ENCODE measurements at places on chromosomes 1 and 21.
A peak's percentile ranks its signal among the peaks of the same experiment; 100 is the strongest.

DNA sequence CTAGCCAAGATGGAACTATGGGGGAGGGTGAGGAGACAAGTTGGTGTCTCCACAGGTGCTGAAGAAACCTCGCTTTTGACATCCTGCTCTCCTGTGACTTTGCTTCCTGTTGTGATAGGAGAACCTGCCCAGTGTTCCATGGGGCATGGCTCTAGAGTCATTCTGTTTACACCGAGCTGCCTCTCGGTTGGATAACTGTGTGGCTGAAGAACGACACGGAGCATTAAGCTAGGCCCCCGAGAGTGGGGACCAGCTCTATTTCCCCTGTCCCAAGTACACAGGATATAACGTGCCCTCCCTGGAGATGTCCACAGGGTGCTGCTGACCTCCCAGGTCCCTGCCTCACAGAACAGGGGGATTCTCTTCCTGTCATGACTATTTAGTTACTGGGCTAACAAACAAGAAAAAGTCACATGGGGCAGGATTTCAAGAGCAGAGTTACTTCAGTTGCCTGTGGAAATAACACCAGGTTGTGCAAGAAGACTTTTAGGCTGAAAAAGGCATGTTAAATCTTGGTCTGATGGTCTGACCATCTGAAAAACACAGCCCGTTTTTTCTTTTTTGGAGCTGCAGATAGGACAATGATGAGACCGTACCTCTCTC is 29.4 kb upstream of the PPP2R5A start:
- DNase-seq: no peak

DNA sequence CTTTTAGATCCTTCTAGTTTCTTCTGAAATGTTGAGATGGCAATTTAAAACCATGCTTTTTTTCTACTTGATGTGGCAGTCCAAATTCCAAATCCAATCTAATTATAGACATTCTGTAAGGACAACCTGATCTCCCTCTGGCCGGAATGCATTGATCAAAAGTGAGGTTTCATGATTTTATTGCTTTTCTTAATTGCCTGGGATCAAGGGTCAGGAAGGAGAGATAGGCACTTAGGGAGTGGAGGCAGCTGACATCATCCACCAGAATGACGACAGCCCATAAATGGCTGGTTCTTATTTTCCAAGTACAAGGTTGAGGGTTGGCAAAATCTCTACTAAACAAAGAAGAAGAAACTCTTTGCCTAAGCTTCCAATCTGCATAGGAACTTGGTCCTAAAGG is 46.4 kb upstream of the SCCPDH start:
- DNase-seq: no peak

- no peak for DNase-seq
Observed at GRCh38 chr1:219279017-219279770, 105.5 kb downstream of the LYPLAL1 start.

DNA sequence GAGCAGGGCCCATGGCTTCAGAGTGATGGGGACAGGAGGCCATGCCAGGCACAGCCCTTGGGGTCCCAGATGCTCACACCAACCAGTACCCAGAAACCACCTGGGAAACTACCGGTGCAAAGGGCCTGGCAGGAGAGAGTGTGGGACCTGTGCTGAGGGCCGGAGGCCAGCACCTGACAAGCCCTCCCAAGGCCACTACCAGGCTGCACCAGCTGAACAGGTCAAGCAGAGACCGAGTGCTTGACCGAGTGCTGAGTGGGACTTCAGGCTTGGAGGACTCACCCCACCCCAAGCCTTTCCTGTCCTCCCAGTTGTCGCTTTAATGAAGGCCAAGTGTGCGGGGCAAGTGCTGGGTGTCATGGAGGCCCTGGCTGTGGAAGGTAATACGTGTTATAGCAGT is 36.5 kb downstream of the SNAP47 start:
- no peak for DNase-seq

DNA sequence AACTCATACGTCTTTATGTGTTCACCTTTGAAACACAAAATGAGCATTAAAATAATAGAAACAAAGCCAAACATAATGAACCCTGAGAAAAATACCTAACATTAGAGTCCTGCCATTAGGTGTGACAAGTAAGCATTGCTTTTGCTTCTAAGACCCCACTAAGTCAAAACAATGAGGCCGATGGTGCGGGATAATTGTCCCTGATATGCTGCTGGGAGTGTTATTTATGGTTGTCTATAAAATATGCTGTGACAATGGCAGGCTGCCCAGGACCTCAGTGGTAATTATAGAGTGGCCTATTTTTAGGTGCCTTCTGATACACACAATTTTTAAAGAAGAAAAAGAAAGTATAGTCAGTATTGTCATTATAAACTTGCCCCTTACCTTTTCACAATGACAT is 1423.1 kb downstream of the AMY1C start:
- no peak for DNase-seq

- no peak for DNase-seq
Observed at GRCh38 chr1:234836045-234836681, 226.2 kb upstream of the IRF2BP2 start.

DNA sequence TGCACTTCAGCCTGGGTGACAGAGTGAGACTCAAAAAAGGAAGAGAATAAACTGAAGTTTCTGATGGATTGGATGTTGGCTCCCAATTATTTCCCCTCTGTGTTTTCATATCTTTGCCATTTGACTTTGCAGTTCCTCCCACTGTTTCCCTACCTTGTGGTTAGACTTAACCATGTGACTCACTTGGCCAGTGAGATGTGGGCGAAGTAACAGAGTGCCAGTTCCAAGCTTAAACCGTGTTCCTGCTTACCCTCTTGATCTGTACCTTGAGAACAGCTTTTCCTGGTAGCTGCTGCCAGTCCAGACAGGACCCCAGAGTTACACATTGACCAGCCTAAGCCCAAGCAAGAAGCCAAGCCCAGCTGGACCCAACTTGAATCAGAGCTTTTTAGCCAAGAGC is 323.4 kb downstream of the LTN1 start:
- DNase-seq: no peak

DNA sequence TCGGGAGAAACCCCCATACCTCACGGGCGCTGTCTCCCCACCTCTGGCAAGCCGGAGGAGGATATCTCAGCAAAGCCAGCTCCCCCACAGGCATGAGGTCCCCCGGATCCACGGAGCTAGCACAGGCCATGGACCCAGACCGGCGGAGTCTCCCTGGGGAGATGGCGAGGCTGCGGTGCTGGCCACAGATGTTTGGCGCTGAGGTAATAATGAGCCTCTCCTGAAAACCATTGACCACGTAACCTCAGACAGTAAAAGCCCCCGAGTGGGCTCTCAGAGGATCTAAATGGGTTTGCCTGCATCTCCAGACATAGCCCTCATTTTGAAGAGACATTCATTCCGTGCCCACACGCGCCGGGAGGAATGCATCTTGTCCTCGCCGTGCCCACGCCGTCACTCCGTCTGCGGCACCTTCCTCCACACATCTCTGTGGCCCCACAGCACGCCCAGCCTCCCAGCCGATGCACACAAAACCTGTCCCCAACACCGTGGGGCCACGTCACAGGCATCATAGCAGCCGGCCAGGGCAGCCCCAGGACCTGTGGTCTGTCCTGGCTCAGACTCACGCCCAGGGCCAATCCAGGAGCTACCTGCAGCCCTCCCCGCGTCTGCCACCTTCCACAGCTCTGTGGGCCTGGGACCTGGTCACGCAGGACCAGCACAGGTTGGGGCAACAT is 150.9 kb downstream of the PRDM16 start:
- no peak for DNase-seq

DNA sequence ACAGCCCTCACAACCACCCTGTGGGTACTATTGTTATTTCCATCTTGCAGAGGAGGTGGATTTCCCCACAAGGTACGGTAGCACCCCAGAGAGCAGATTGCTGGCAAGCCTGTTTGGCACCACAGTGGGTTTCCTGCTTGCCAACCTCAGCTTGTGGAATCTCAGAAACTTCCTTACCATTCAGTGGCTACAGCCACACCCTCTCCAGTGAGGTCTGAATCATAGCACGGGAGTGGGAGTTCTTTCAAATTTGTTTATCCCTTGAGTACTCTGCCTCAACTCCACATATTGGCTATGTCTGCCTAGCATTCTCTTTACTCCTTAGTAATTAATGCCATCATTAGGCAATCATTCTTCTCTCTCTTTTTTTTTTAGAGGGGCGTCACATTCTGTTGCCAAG is 162.1 kb downstream of the PTPRU start:
- no peak for DNase-seq

- DNase-seq: no peak
Observed at GRCh38 chr1:157399343-157399983, 152.9 kb downstream of the FCRL5 start.

DNA sequence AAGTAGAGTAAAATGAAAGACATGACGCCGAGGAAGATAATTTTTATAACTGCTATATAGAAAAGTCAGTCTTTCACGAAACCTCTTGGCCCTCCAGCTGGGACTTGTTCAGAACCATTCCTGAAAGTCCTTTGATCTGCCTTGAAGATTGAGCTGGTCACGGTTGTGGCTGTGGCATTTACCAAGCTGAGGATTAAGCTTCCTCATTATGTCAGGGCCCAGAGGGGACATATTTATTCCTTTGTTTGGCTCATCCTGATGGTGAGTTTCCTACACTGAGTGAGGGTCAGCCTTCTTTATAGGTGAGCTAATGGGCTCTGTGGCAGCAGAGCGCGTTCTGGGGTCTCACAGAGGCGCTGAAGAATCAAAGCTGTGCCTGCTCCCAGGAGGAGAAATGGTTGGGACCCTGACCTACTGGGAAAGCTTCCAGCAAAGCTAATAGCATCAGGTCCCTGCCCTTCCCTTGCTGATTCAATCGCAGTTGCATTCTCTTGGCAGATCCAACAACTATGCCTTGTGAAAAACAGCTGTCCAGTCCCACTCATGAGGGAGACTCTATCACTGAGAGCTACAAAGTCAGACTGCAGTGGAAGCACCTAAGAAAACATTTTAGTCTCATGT is 43.2 kb upstream of the PBX1 start:
- DNase-seq: no peak

- DNase-seq: no peak
Observed at GRCh38 chr1:58312971-58313563, 233.5 kb downstream of the OMA1 start.

DNA sequence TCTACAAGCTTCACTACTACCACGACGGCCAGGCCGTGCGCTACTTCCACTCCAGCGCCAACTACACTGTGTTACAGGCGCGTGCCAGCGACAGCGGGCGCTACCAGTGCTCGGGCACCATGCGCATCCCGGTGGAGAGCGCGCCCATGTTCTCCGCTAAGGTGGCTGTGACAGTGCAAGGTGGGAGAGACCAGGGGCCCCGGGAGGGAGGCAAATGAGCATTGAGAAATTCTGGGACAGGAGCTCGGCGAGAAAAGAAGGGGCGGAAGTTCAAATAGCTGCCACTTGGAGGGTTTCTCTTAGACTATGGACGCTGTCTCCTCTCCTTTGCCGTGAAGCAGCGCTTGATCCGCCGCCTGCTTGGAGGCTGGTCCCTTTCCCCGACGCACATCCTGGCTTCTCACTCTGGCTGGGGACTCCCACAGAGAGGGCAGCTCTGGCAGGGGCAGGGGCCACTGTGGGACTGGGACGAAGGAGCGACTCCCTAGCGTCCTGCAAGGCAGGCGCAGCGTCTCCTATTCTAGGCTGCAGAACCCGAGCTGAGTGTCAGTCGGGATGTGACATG is 4.6 kb downstream of the FCRLB start:
- no peak for DNase-seq

GRCh38 chr1:156893048-156893953 is at the start of gene PEAR1:
Gene PEAR1 (plus strand): TSS chr1:156893718. CDS start chr1:156903927, 10,209 bp downstream.
- no peak for DNase-seq

GRCh38 chr1:226886122-226886901 is 15.9 kb downstream of the PSEN2 start:
- DNase-seq: no peak

DNA sequence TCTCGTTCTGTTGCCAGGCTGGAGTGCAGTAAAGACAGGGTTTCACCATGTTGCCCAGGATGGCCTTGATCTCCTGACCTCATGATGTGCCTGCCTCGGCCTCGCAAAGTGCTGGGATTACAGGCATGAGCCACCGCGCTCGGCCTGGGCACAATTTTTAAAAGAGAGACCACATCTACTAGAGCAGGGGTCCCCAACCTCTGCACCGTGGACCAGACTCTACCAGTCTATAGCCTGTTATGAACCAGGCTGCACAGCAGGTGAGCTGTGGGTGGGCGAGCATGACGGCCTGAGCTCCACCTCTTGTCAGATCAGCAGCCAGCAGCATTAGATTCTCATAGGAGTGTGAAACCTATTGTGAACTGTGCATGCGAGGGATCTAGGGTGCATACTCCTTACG is 20.8 kb downstream of the TNNT2 start:
- no peak for DNase-seq

DNA sequence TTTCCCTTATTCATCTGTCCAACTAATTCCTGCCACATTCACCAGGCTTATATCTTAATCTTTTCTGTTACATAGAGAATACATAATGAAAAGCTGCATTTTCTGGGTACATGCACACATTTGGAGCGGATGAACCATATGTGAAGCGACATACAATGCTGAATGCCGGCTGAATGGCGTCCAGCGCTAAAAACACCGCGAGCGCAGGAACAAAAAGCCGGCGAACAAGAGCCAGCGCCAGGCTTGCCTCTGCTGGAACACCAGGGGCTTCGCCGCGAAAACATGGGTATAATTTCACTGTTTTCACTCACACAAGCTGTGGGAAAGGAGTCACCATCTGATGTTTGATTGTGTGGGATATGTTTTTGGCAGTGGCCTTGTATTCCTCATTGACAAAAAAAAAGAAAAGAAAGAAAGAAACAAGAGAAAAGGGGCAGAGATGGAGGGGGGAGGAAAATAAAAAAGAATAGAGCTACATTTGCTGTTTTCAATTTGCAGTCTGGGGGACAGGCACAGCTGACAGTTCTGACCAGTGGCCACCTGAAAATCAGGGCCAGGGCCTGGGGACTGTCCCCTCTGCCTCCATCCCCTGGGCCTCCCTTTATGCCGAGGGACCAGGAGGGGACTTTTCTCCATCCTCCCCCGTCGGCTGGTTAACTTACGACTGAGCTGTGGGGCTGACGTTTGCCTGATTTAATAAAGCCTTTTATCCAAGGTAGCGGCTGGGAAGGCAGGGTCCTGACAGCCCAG is 70.2 kb upstream of the OLIG2 start:
- DNase-seq: no peak

- peak; percentile 40 for DNase-seq
Observed at GRCh38 chr1:22241250-22241649, 98.4 kb upstream of the WNT4 start.

- no peak for DNase-seq
Observed at GRCh38 chr1:106568201-106568974, 488.1 kb upstream of the PRMT6 start.

GRCh38 chr1:88708011-88708410 is 23.9 kb downstream of the PKN2 start:
- DNase-seq: no peak
